ENCODE measurements at places on chromosomes 7 and 10.
A peak's percentile ranks its signal among the peaks of the same experiment; 100 is the strongest.

DNA sequence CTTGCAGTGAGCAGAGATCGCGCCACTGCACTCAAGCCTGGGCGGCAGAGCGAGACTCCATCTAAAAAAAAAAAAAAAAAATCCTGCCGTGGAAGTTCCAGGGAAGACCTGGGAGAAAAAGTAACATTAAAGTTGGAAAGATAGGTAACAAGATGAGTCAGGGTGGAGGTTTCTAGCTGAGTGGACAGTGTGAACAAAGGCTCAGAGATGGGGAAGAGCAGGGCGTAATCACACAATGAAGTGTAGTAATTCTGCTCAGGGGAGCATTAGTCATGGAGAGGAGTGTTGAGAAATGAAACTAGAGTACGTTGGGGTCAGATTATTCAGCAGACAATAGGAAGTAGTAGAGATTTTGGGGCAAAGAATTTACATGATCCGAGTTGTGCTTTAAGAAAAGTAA lies 21.6 kb upstream of the WASL start:
- DNase-seq, result no peak

- no peak for DNase-seq
Measured at GRCh38 chr10:108169846-108170245, 1005.3 kb upstream of the SORCS1 start.

- no peak for DNase-seq
Measured at GRCh38 chr7:134034652-134035051, 92.5 kb upstream of the LRGUK start.

- no peak for DNase-seq
Measured at GRCh38 chr10:11720260-11720741, 21.9 kb upstream of the ECHDC3 start.

DNA sequence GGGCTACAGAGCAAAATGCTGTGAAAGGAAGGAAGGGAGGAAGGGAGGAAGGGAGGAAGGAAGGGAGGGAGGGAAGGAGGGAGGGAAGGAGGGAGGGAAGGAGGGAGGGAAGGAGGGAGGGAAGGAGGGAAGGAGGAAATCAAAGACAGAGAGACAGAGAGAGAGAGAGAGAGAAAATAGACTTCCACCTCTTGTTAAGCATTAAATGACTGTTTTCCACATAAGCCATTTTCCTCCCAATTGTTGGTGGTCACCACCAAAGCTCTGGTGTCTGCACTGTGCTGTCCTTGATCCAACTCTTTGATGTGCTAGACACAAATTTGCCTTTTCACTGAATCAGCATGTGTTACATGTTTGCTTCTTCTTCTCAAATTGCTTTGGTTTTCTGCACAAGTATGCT lies 90.7 kb upstream of the INHBA start:
- no peak for DNase-seq

GRCh38 chr10:22984066-22984465 lies 56.2 kb downstream of the ARMC3 start:
- DNase-seq, result no peak

- DNase-seq, result peak; percentile 22
Measured at GRCh38 chr10:17431871-17432311, 22.5 kb downstream of the ST8SIA6 start.

DNA sequence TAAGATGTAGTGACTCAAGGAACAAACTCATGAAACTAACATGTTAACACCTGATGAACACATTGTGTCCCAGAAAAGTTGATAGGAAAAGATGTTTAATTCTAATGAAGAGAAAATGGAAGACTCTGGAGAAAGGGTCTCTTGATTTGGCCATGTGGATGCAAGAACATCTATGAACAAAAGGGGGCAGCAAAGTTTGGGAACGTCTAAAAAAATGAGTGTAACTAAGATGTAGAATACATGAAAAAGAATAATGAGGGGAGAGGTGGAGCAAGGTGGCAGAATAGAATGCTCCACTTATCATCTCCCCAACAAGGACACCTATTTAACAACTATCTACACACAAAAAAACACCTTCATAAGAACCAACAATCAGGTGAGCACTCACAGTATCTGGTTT lies 805.1 kb downstream of the TNS3 start:
- DNase-seq, result no peak

DNA sequence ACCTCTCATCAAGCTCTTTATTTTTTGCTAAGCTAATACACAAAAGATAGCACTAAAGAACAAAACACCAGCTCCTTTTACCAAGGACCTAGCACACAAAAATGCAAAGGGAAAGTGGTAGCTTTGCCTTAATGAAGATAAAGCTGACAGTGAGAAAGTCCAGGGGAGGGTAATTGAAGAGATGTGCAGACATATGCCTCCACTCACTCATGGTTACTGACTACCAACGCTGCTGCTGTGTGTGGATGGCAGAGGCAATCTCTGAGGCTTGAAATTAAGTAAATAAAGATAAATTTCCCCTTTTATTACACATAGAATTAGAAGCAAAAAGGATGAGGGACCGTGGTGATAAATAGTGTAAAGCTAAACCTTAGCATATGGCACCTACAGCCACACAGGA lies 87.0 kb downstream of the HGF start:
- DNase-seq, result no peak

- no peak for DNase-seq
Measured at GRCh38 chr7:109868215-109868860, 1222.6 kb upstream of the LRRN3 start.

GRCh38 chr10:14532473-14533251 lies 201.9 kb upstream of the FRMD4A start:
- DNase-seq, result no peak

GRCh38 chr7:131603932-131604331 lies 47.5 kb upstream of the PODXL start:
- DNase-seq, result no peak

DNA sequence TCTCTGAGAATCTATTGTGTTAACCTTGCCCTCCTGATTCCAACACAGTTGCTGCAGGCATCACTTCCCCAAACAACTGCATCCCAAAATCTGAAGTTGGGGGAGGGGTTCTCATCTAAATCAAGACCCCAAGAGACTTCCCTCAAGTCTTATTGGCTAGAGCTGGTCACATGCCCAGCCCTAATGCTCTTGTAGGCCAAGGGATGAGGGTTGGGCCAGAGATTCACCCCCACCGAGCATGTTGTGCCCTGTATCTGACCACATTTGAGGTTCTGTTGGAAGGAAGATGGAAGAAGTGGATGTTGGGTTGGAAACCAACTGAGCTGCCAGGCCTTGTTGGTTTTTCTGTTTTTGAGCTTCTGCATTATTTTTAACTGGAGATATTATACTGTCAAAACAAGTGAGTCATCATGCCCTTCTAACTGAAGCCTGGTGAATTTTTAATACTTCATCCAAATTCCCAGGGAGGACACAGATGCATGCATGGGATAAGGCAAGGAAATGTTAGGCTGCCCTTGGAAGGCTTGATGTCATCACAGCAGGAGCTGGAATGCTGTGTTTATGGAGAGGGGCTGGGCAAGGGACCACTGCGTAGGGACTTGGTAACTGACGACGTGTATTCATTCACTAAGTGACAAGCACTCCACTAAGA lies 68.6 kb upstream of the CACUL1 start:
- no peak for DNase-seq

DNA sequence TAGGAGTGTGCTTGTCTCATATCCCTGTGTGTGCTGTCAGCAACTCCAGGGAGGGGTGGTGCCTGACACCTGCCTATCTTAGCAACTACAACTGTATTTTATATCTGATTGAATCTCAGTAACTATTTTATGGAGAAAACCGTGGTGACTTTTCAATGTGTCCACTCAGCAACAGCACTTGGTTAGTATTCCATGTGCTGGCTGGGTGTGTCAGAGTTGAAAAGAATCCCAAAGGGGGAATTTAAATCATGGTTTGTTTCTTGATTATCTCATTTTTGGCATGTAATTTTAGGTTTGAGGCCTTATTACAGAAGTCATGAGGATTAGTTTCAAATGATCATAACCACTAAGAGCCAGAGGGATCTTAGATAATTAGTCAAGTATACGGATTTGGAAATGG lies 425.7 kb upstream of the FZD8 start:
- DNase-seq, result no peak

- DNase-seq, result no peak
Measured at GRCh38 chr7:1672851-1673486, 2.9 kb downstream of the ELFN1 start.

DNA sequence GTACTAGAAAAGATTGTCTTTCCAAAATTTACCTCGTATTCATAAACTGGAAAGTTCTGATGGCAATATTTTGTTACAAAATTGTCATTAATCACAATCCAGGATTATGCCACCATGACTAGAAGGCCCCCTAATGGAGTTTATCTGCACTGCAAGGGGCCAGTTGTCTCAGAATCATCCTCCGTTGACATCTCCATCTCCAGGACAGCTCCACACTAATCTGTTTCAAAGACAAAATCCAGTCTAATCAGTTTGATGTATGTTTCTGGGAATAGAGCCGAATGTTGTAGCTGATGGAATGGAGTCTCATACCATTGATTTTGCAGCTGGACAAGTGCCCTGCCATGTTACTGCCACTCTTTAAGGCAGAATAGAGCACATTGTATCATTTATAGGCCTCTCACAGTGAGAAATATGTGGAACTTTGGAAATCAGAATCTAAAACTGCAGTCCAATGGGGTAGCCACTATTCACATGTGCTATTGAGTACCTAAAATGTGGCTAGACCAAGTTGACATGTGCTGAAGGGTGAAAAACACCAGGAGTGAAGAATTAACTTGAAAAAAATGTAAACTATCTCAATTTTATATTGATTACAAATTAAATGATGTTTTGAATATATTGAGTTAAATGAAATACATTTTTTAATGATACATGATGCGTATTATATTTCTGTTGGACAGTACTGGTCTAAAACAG lies 38.3 kb upstream of the TOMM7 start:
- DNase-seq, result peak; percentile 45

DNA sequence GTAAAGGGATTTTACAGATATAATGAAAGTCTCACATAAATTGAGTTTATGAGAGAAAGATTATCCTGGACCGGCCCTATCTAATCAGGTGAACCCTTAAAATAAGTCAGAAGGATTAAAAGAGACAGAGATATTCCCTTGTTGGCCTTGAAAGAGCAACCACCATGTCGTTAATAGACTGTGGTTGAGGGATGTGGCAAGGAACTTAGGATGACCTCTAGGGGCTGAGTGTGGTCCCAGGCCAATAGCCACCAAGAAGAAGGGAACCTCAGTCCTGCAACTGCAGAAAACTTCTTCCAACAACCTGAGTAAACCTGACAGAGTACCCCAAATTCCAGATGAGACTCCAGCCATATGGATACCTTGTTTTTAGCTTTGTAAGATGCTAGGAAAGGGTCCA lies 121.5 kb downstream of the POLR1F start:
- no peak for DNase-seq

DNA sequence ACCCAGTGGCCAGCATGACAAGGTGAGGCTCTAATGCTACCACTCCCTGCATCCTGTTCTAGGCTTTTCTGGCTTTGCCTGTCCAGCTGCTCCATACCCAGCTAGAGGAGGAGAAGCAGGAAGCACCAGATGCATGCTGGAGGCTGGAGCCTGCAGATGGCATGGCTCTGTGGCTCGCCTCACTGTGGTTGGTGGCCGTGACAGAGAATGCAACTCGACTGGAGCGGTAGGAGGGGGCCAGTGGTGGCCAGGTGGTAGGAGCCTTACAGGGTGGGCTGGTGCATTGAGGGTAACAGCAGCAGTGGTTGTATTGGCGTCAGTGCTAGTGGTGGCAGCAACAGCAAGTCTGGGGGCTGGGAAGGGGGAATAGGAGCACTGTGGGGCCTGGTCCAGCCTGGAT lies 128.6 kb downstream of the ZNF248 start:
- DNase-seq, result no peak

GRCh38 chr10:50641626-50642025 lies 17.9 kb upstream of the SGMS1 start:
- no peak for DNase-seq

GRCh38 chr10:86872757-86873156 lies 84.7 kb downstream of the MMRN2 start:
- DNase-seq, result no peak

DNA sequence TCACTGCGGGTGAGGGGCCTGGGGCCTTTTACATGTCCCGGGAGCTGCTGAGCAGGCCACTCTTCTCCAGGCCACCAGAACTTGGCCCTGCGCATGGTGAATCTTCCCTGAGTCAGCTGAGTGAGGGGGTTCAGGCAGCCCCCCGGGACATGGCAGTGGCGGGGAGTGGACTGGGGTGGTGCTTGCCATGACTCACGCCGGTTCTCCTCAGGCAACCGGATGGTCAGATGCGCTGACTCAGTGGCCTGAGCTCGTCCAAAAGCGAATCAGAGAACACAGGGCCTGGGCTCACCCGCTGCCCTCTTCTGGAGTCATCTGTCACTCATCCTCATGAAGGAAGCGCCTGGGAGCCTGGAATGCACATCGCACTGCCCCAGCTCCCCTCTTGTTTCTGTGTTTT lies 33.5 kb downstream of the HTRA1 start:
- DNase-seq, result no peak

DNA sequence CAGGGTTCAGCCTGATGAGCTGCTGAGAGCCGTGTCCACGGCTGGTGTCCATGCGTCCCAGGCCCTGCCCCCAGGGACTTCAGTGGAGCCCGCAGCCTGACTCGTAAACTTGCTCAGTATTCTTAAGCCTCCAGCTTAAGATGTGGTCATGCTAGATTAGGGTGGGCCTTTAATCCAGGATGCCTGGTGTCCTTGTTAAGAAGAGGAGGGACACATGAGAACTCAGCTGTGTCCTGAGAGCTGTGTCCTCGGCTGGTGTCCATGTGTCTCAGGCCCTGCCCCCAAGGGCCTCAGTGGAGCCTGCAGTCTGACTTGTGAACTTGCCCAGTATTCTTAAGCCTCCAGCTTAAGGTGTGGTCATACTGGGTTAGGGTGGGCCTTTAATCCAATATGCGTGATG lies 23.0 kb downstream of the DOCK1 start:
- no peak for DNase-seq

GRCh38 chr10:48899781-48900180 lies 39.9 kb downstream of the LRRC18 start:
- DNase-seq, result no peak

GRCh38 chr10:118742782-118743181 lies 12.0 kb downstream of the CACUL1 start:
- peak; percentile 44 for DNase-seq

DNA sequence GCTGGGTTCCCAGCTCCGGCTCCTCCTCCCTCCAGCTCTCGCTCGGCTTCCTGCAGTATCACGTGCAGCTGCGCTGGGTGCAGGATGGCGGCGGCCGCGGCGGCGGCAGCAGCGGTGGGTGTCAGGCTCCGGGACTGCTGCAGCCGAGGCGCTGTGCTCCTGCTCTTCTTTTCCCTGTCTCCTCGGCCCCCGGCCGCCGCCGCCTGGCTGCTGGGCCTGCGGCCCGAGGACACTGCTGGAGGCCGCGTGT lies at the start of gene CNNM1:
CNNM1 (plus strand) TSS at position 53 of the 250 bp plus-strand sequence; CDS start at position 85, 32 bp downstream.
- peak; percentile 24 for DNase-seq

All from foreskin melanocyte (primary cell).